Dermis microvascular lymphatic vessel endothelial cell (primary cell): ENCODE measurements at places on chromosomes 5 and 9.

DNA sequence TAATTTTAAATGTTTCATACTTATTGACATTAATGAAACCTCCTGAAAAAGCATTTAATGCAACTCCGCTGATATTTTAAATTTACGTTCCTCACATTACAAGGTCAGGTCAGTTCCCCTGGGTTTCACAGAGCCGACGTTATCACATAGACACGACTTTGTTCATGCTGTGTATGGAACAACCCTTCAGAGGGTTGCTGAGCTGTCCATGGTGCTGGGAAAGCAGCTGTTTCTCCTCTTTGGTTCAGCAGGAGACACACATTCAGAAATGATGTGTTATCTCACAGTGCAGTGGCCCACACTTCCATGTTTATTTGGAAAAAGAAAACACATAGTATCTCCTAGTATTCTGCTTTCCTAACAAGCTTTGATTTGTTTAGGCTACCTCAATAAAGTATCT lies 53.5 kb downstream of the PPP2R2B start:
- peak; percentile 20 for DNase-seq

DNA sequence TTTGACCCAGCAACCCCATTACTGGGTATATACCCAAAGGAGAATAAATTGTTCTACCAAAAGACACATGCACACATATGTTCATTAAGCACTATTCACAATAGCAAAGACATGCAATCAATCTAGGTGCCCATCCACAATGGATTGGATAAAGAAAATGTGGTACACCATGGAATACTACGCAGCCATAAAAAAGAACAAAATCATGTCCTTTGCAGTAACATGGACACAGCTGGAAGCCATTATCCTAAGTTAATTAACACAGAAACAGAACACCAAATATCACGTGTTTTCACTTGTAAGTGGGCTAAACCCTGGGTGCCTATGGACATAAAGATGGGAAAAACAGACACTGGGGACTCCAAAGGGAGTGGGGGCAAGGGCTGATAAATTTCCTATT lies 46.6 kb downstream of the KLHL3 start:
- DNase-seq: no peak

DNA sequence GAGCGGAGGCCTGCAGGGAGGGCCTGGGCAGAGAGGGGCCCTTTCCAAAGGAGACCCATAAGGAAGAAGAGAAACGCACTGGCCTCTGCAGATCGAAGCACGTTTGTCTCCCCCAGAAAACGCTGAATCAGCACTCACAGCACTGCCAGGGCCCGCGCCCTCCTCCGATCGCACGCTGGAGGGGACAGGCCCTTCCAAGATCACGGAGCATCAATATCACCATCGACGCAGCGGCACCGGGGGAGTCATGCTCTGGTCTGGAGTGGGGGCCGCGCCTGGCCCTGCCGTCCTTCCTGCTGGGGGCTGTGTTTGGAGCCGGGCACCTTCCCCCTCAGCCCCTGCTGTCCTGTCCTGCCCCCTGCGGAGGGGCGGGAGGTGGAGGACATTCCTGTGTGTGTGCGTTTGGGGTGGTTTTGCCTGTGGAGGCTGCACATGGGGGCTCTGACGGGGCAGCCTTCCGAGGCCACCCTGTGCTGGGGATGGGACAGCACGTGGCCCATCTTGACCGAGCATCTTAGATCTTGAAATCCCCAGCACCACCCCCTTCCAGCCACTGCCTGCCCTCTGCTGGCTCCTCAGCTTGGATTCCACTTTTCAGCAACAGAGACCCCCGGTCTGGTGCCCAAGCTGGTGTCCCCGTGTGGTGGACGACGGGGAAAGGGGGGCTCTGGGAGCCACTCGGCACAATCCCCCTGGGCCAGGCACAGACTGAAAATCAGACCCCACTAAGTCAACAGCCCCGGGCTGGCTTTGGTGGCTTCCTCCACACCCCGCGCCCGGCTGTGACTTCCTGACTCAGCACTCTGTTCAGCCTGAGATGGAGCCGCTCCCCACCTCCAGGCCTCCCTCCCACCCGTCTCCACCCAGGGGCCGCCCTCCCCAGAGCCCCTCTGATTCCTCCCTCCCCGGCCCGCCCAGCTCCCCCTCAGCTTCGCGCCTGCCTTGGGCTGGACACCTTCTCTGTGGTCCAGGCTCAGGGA lies 8.3 kb downstream of the TMEM250 start:
- no peak for DNase-seq

- peak; percentile 27 for DNase-seq
These were observed 31.2 kb downstream of the CDK7 start for GRCh38 chr5:69265931-69266330.
